ENCODE measurements at places on chromosomes 16 and 17.

GRCh38 chr16:88073201-88073721 is 122.0 kb downstream of the BANP start:
- no peak for DNase-seq

DNA sequence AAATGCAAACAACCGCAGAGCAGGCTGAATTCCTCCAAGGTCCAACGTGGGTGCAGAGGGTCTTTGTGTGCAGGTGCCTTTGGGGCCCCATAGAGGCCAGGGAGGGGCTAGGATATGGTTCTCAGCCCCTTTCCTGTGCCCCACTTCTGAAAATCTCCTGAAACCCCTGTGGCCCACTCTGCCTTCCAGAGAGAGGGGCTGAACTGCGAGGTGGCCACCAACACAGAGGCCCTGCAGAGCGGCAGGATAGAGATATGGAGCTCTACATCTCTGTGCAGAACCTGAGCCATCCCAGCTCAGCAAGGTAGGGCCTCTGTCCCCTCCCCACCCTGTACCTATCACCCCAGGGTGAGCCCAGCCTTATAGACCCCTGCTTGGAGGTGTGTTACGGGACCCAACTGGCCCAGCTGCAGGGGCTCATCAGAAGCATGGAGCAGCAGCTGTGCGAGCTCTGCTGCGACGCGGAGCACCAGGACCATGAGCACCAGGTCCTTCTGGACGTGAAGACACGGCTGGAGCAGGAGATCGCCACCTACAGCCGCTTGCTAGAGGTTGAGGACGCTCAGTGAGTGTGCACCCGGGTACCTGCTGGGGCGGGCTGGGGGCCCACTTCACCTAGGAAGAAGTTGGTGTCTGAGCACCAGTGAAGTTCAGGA is 5.5 kb downstream of the USP6 start:
- DNase-seq, result no peak

- no peak for DNase-seq
These were observed 585.1 kb upstream of the PSMD7 start for GRCh38 chr16:73711406-73712080.

- DNase-seq, result no peak
These were observed 16.7 kb downstream of the CDK5R1 start for GRCh38 chr17:32503251-32504165.

Data from left kidney (tissue), 8 donors.